ENCODE measurements at places on chromosomes 12 and 14.

DNA sequence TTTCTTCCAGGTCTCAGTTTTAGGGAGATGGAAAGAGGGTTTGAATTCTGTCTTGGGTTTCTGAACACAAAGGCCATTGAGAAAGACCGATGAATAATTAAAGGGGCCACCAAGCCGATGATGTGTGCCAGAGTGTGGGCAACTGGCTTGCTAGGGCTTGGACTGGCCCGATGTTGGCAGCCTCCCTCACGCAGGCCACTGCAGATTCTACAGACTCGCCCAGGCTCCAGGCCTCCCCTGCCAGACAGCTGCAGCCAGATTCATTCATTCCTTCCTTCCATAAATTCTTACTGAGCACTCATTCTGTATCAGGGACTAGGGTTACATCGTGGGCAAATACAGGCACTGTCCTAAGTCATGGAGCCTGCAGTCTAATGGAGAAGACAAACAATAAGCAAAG, 34.9 kb downstream of the ACTN1 start:
- DNase-seq, result no peak
- no peaks in the 10 kb centered on the region for H3K36me3 ChIP-seq
- no peaks in the 10 kb centered on the region for H3K27me3 ChIP-seq
- H3K4me1 ChIP-seq, result peaks cover 8% of the 10 kb centered on the region

- H3K27ac ChIP-seq, result no peak overlapping the region
- H3K27me3 ChIP-seq, result no peaks in the 10 kb centered on the region
- H3K36me3 ChIP-seq, result peaks cover 28% of the 10 kb centered on the region
Observed at GRCh38 chr14:75554482-75554881, 23.9 kb upstream of the FLVCR2 start.

GRCh38 chr12:154058-154457, 59.9 kb downstream of the SLC6A12 start:
- H3K27me3 ChIP-seq, result no peaks in the 10 kb centered on the region
- no peaks in the 10 kb centered on the region for H3K4me1 ChIP-seq
- H3K27ac ChIP-seq, result no peak overlapping the region
- H3K4me3 ChIP-seq, result no peak overlapping the region

- no peaks in the 10 kb centered on the region for H3K27me3 ChIP-seq
- no peak overlapping the region for H3K27ac ChIP-seq
- no peaks in the 10 kb centered on the region for H3K36me3 ChIP-seq
- H3K4me3 ChIP-seq, result no peak overlapping the region
- H3K4me1 ChIP-seq, result no peaks in the 10 kb centered on the region
Observed at GRCh38 chr12:128551266-128551665, 272.5 kb downstream of the SLC15A4 start.

GRCh38 chr12:97502600-97502999, 40.0 kb downstream of the RMST start:
- H3K27ac ChIP-seq, result no peak overlapping the region
- no peaks in the 10 kb centered on the region for H3K27me3 ChIP-seq
- H3K4me1 ChIP-seq, result no peaks in the 10 kb centered on the region
- H3K36me3 ChIP-seq, result no peaks in the 10 kb centered on the region

DNA sequence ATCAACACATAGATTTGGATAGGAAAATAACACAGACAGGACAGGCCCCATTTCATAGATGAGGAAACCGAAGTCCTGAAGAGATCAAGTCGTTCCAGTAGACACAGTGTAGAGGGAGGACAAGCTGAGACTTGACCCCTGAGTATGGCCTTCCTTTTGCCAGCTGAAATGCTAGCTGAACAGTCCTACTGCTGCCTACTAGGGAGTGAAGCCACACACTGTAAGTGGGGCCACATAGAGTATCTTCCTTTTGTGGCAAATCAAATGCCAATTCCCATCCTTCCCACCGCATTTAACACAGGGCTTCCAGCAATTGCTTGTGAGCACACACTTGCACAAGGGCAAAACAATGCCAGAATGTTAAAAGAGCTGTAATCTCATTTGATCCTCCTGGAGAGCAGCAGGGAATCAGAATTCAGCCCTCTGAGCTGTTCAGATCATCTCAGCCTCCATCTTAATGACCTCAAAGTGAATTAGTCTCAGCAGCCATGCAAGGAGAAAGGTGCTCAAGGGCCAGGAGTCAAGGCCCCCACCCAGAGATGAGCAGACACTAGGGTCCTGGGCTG, 380.5 kb downstream of the EMP1 start:
- H3K36me3 ChIP-seq, result no peaks in the 10 kb centered on the region
- no peak for DNase-seq
- no peaks in the 10 kb centered on the region for H3K4me1 ChIP-seq
- H3K27ac ChIP-seq, result no peak overlapping the region
- no peak overlapping the region for H3K4me3 ChIP-seq

GRCh38 chr12:68806488-68807237, 1.3 kb upstream of the MDM2 start:
- H3K4me3 ChIP-seq, result peak overlapping the region; percentile 93
- peaks cover 17% of the 10 kb centered on the region for H3K4me1 ChIP-seq
- no peaks in the 10 kb centered on the region for H3K27me3 ChIP-seq

GRCh38 chr14:55805250-55805649, 225.2 kb downstream of the KTN1 start:
- H3K4me3 ChIP-seq, result no peak overlapping the region
- H3K27ac ChIP-seq, result no peak overlapping the region
- DNase-seq, result no peak

DNA sequence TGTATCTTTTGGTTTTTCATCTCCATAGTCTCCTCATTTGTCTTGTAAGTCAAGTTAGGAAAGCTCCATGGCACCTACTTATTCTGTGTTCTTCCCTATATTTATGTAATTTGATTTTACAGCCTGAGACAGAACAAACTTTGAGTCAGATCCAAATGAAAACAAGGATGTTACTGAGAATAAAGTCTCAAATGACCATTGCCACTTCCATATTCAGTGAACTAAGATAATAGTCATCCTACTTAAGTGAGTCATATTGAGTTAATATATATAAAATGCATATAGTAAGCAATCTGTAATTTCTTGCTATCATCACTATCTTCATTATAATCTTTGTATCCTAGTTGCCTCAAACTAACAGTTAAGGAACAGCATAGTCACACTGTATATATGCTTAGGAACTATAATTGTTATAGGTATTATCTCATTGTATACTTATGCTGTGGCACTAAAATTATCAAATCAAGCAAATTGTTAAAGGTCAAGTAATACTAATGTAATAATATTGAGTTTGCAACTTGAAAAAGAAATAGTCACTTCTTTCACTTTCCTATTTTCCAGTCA, 30.8 kb downstream of the TMTC3 start:
- no peak overlapping the region for H3K27ac ChIP-seq
- H3K4me3 ChIP-seq, result no peak overlapping the region
- peaks cover 9% of the 10 kb centered on the region for H3K4me1 ChIP-seq
- no peaks in the 10 kb centered on the region for H3K27me3 ChIP-seq
- H3K36me3 ChIP-seq, result peaks cover 62% of the 10 kb centered on the region
- no peak for DNase-seq

DNA sequence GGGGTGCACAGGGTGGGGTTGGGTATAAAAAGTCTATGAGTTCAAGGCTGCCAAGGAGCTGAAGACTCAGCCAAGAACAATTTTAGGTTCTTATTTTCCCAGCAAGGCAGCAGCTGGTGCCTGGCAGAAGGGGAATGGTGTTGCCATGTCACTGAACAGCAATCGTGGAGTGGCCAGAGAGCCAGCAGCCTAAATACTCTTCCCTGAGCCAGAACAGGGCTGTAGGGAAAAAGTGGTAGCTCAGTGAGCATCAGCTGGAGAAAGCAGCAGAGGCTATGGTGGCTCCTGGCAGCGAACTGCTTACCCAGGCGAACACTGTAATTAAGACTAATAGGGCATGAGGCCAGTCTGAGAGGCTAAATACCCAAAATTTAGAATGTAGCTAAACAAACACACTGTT, 334.9 kb downstream of the RMST start:
- DNase-seq, result no peak
- no peak overlapping the region for H3K27ac ChIP-seq
- no peak overlapping the region for H3K4me3 ChIP-seq
- no peaks in the 10 kb centered on the region for H3K4me1 ChIP-seq
- no peaks in the 10 kb centered on the region for H3K36me3 ChIP-seq

DNA sequence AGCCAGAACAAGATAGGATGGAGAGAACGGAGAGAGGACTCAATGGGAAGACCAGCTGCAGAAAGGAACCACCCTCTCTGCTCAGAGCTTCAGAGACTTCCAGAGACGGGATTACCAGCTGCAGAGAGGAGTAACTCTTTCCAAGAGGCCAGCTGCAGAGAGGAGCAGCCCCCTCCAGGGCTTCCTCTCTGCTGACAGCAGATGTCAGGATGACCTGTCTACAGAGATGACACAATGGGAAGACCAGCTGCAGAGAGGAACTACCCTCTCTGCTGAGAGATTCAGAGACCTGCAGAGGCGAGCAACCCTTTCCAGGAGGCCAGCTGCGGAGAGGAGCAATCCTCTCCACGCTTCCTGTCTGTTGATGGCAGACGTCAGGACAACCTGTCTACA, 61.8 kb downstream of the KLRG1 start:
- no peak for DNase-seq
- H3K4me3 ChIP-seq, result no peak overlapping the region
- H3K27me3 ChIP-seq, result peaks cover 19% of the 10 kb centered on the region
- no peaks in the 10 kb centered on the region for H3K36me3 ChIP-seq

- peaks cover 11% of the 10 kb centered on the region for H3K27me3 ChIP-seq
- no peak overlapping the region for H3K27ac ChIP-seq
- no peak for DNase-seq
- no peak overlapping the region for H3K4me3 ChIP-seq
- no peaks in the 10 kb centered on the region for H3K36me3 ChIP-seq
Observed at GRCh38 chr12:39287409-39287808, 155.5 kb downstream of the KIF21A start.

- peaks cover 28% of the 10 kb centered on the region for H3K36me3 ChIP-seq
- H3K27ac ChIP-seq, result no peak overlapping the region
- peaks cover 30% of the 10 kb centered on the region for H3K4me1 ChIP-seq
Observed at GRCh38 chr12:106981788-106982187, 5.2 kb downstream of the MTERF2 start.

DNA sequence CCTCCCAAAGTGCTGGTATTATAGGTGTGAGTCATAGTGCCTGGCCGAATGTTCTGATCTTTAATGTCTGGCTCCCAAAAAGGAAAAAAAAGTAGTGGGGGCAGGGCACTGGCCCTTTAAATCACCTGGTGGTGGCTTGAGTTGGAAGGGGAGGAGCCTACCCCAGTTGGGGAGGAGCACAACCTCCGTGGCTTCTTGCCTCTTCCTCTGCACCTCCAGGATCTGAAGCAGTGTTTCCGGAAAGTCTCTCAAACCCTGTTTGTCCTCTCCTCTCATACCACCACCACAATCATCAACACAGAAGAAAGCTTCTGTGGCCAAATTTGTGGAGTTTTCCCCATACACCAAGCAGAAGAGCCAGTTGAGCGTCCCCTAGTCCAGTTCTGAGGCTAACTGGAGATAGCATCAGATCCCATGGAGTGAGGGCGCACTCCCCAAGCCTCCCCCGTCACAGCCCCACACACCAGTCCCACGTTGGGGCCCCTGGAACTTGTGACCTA, 24.3 kb upstream of the RCOR1 start:
- peak overlapping the region; percentile 76 for H3K27ac ChIP-seq
- peak; percentile 46 for DNase-seq
- peak overlapping the region; percentile 30 for H3K4me3 ChIP-seq
- peaks cover 12% of the 10 kb centered on the region for H3K4me1 ChIP-seq
- no peaks in the 10 kb centered on the region for H3K36me3 ChIP-seq

DNA sequence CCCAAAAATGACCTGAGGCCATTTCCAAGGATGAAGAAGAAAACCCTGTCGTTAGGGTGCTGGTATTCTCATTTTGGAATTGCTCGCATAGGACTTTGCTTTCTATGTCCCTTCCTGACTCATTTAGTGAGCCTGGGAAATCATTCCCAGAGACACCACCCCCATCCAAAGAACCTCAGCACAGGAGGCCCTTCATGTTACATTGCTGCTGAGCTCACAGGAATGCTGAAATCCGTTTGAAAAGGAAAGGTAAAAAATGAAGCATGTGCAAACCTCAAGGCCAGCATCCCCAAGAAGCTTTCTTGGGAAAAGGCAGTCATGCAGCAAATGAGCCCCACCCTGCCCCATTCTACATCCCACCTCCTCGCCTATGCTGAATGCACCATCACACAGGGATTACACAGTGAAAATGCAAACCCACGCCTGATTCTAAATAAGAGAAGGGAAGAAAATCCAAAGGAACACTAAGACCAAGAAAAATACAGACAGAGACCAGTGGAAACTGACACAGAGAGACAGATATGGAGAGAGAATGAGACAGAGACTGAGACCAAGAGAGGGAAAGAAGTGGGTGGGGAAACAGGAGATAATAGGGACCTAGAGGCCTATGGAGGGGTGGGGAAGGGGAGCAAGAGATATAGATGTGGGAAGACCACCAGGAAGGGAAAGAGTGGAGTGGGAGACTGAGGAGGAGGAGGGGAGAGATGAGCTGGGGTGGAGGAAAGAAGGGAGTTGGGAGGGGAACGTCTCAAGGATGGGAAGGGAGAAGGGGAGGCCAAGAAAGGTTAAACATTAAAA, 33.5 kb downstream of the NIN start:
- H3K36me3 ChIP-seq, result peaks cover 16% of the 10 kb centered on the region
- H3K4me1 ChIP-seq, result peaks cover 12% of the 10 kb centered on the region
- H3K4me3 ChIP-seq, result no peak overlapping the region
- H3K27me3 ChIP-seq, result no peaks in the 10 kb centered on the region
- H3K27ac ChIP-seq, result no peak overlapping the region
- no peak for DNase-seq

DNA sequence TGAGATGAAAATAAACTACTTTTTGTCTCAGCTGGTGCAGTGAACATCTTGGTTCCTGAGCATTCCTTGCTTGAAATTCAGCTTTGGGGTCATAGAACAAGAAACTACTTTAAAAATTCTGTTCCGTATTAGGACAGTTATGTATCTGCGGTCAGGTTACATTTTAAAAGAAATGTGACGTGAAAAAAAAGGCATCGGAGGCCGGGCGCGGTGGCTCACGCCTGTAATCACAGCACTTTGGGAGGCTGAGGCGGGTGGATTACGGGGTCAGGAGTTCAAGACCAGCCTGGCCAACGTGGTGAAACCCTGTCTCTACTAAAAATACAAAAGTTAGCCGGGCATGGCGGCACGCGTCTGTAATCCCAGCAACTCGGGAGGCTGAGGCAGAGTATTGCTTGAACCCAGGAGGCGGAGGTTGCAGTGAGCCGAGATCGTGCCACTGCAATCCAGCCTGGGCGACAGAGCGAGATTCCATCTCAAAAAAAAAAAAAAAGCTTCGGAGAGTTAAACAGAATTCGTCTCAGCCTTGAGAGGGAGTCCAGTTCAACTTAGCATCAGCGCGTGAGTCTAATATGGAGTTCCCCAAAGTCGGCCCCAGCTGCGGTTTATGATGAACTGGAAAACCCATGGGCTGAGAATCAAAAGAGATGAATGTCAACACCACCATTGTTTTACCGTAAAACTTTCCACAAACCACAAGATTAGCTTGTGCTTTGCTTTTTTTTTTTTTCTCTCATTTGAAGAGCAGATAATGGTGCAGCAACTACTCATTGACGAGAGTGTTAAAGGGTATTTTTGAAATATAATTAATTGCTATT, 2.1 kb upstream of the SLC2A13 start:
- no peak overlapping the region for H3K27ac ChIP-seq
- no peak overlapping the region for H3K4me3 ChIP-seq
- peaks cover 35% of the 10 kb centered on the region for H3K27me3 ChIP-seq
- no peaks in the 10 kb centered on the region for H3K36me3 ChIP-seq
- DNase-seq, result no peak
- H3K4me1 ChIP-seq, result peaks cover 25% of the 10 kb centered on the region
